ENCODE measurements at places on chromosomes 1 and 21.

DNA sequence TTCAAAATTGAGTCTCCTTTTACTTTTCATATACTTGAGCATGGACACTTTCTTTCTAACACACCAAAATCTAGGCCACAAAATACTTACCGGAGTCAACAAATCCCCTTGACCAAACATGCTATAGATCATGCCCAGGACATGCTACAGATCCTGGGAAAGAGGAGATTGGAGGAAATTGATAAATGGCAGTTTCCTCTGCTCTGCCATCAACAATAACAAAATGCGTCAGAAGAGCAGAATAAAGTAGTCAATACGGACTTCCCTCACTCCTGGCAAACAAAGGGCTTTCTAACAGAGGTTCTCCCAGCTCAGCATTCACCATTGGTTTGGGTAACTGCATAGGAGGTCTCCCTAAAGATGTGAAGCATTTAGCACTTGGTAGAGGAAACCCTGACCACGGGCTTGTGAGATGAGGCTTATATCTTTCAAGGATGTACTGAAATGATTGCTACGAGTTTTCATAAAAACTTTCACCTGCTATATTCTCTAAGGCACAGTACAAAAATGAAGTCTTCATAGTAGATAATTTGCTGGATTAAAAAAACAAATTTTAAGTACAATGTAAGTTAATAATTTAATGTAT is 283.8 kb upstream of the RUNX1 start:
- no peak for DNase-seq

GRCh38 chr1:26417111-26417759 is 6.6 kb downstream of the LIN28A start:
- DNase-seq: peak; percentile 87

DNA sequence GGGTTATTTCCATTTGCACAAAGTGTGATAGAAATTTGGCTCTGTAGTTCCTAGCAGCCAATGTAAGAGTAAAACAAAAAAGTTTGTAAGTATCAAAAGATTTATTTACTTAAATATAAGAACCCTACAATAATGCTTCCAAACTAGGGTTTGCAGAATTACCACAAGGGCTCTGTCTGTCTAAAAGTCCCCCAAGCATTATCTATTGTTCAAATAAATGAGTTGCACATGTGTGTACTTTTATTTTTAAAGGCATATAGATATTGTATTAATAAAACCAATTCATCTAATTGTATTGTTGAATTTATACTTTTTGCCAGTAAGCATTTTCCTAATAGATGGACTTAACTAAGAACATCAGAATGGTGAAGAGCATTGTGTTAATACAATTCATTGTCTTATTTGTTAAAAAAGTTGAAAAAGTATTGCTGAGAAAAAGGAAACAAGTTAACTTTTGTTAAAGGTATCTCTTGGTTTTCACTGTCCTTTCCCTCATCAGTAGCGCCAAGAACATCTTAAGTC is 863 bp upstream of the PTPRC start:
- DNase-seq: peak; percentile 37

DNA sequence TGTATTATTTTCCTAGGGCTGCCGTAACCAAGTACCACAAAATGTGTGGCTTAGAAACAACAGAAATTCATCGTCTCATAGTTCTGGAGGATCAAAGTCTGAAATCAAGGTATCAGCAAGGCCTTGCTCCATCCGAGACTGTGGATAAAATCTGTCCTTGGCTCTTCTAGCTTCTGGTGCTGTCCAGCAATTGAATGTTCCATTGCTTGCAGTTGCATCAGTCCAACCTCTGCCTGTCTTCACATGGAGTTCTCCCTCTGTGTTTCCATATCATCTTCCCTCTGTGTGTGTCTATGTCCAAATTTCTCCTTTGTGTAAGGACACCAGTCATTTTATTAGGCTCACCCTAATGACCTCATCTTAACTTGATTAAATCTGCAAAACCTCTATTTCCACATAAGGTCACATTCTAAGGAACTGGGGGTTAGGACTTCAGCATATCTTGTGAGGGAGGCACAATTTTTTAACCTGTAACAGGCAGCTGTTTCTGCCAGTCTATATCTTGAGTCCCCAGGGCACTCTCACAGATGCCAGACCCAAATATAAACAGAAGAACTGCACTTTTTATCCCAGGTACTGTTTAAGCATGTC is 84.2 kb downstream of the ERG start:
- DNase-seq: no peak

DNA sequence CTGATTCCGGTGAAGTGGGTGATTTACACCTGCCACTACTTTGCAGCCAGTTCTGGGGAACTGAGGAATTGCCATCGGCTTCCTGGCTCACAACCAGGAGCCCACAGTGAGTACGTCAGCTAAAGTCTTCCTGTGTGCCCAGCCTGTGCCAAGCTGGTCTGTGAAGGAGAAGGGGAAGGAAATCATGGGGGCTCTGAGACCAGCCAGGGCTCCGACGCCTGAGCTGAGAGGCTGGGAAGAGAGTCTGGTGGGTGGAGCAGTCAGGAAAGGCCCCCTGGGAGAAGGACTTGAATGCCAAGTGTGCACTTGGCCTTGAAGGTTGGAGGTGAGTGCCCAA is 1.2 kb downstream of the LURAP1 start:
- DNase-seq: no peak

- no peak for DNase-seq
These were observed 12.5 kb downstream of the NPHP4 start for GRCh38 chr1:5979536-5980313.

DNA sequence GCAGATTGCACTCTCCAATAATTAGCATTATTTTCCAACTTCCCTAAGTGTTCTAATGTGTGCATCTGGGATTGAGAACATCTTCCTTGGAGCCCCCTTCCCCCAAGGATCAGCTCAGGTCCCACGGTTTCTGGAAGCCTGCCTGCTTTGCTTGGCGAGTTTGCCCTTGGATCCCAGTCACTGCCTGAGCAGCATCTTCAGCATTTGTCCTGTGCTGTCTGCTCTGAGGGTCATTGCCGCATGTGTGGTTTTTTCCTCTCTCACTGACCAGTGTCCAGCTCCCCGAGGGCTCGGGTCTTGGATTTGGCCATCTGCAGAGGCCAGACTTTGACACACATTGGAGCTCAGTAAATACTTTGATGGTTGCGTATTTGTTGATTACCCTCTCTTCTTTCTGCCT is 18.1 kb downstream of the VANGL2 start:
- no peak for DNase-seq

GRCh38 chr1:29450591-29450990 is 214.3 kb downstream of the PTPRU start:
- DNase-seq: no peak

- no peak for DNase-seq
These were observed 12.2 kb upstream of the PRXL2B start for GRCh38 chr1:2574350-2574749.

DNA sequence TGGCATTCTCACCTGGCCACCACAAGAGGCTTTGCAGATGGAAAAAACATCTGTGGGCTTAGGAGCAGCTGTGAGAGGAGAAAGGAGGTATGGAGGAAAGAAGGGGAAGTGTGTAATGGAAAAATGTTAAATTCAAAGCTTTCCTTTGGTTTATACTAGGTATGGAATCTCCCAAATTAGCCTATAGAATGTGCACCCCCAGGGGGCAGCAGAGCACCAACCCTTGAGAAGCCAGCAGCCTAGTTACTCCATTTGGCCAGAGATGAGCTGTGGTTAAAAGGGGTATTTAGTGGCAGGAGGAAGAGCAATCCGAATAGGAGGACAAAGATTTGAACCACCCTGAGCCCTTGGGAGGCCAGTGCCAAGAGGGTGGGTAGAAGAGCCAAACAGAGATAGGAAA is 97.5 kb upstream of the CTTNBP2NL start:
- DNase-seq: peak; percentile 14

- DNase-seq: no peak
These were observed 29.6 kb downstream of the SERINC2 start for GRCh38 chr1:31442648-31442994.

DNA sequence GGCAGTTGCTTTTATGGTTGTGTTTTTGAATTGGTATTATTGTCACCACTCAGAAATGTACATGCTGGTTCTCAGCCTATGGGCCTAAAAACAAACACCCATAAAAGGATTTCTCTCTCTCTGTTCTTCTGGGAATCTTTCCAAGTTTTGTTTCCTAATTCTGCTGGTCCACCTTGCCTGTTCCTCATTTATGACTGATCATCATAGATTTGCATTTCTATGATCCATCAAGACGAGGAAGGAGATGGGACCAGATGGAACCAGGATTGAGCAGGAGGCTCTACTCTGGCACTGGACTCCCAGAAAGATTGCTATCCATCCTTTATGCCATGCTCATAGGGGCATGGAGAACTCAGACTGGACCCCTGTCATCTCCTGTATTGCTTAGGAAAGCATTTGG is 162.2 kb downstream of the C1orf94 start:
- DNase-seq: no peak

- DNase-seq: peak; percentile 24
These were observed 99.1 kb upstream of the ACTRT2 start for GRCh38 chr1:2921970-2922686.

- DNase-seq: no peak
These were observed 389.3 kb downstream of the OMA1 start for GRCh38 chr1:58157256-58157655.

DNA sequence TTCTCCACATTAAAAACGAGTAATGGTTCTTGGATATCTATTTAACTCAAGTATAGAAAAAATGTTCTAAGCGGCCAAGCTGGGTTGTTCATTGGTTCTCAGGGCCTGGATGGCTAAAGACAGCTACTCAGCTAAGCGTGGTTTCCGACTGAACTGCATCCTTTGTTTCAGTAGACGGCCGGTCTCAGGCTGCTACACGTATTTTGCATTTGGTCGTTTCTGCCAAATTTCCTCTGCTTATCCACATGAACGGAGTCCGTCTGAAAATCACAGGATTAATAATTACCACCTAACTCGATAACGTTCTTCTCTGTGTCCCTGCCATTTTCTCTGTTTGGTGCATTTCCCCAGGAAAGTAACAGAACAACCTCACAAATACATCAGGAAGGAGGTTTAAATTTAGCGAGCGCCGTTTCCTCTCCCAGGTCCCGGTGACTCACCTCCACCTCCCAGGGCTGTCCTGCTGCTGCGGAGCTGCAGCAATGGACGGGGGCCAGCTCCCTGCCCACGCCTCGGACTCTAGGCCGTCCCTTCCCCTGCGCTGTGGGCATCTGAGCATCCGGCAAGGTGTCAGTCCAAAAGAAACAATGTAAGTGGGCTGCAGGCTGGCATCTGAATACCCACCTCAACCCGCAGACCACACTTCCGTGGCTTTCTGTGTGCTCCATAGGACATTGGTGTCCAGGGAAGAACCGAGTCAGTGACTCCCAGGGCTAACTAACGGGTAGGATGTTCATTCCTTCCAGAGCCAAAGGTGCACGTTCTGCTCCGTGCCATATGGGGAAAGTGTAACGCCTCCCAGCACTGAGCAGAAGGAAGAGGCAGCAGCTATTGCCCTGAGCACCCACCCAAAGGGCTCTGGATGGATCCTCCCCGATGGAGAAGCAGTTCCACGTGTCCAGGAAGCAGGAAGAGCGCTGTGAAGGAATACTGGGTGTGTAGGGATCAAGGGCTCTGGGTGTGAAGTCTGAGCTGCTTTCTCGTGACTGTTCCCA is 4.1 kb upstream of the GABRD start:
- no peak for DNase-seq

DNA sequence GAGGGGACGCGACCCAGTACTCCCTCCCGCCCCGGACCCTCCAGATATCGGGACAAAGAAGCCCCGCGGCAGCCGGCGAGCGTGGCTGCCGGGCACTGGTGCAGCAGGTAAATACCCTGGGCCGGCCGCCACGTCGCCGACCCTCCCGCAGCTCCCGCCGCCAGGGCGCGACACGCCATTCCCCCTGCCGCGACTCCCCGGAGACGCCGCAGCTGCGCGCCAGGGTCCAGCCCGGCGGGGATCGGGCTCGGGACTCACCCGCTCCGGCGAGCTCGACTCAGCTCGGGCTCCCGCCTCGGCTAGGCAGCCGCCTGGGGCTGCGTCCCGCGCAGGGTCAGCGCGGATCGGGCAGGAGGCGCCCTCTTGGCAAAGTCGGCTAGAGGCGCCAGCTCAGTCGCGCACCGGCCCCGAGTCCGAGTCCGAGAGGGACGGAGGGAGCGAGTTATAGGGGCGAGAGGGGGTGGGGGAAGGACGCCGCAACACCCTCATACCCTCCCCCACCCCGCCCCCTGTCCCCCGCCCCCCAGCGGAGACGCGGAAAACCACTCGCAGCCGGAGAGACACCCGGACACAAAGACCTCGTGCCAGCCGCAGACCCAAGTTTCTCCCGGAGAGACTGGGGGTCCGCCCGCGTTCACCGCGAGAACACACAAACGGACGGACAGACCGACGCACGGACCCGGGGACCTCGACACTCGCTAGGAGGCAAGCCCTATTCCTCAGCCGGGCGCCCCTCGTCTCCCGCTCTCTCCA is 985 bp downstream of the SYT6 start:
- DNase-seq: no peak

GRCh38 chr1:219549215-219549614 is 63.7 kb downstream of the ZC3H11B start:
- DNase-seq: no peak

- DNase-seq: no peak
These were observed 16.2 kb downstream of the ROR1 start for GRCh38 chr1:63789856-63790605.

- no peak for DNase-seq
These were observed 265.4 kb downstream of the FOXD2 start for GRCh38 chr1:47703156-47703825.

- DNase-seq: no peak
These were observed 7.4 kb downstream of the LDLRAP1 start for GRCh38 chr1:25550683-25551310.

DNA sequence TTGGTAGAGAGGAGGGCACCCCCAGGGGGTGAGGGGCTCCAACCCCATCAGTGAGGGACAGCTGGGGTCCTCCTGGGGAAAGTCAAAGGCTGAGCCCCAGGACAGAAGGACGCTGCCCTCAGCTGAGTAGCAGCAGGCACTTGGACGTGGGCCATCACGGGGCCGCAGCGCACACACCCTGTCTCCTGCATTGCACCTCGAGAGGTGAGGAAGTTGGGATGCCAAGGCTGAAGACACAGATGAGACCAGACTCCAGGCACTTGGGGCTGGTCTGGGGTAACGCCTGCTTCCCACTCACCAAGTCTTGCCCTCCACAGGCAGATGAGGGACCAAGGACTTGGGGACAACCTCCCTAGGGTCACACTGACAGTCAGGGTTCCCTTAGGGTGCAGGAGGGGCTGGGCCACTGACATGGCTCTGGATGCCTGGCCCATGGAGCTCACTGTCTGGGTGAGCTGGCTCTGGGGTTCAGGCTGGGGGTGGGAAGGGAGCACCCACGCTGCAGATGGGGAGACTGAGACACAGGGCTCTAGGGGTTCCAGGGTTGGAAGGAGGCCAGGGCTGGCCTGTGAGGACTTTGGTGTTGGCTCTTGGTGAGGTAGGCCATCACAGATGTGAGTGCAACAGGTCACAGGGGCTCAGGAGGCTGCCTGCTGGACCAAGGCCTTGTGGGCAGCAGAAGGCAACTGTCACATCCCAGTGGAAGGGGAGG is 16.6 kb upstream of the ZNF678 start:
- no peak for DNase-seq
